ENCODE measurements at places on chromosomes 5 and 9. TPM values are rescaled to one million over a fixed set of nuclear protein-coding genes. Genes with fewer than 3 reads are reported as not detected.

GRCh38 chr5:116469631-116470030 is 105.0 kb downstream of the SEMA6A start:
- no peak for DNase-seq

GRCh38 chr9:109812818-109813281 is 32.9 kb downstream of the PALM2AKAP2 start:
- no peak for DNase-seq

DNA sequence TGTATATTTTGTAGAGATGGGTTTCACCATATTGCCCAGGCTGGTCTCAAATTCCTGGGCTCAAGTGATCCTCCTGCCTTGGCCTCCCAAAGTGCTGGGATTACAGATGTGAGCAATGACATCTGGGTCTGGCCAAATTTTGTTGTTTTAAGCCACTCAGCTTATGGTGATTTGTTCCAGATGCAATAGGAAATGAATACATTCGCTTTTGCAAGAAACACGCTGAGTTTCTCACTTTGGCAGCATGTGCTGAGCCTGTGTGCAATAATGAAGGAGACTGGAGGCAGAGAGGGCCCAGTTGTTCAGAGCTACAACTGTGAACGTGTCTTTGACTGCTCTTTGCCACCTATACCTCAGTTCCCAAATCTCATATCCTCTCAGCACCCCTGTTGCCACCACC is 56.4 kb downstream of the KIF4B start:
- DNase-seq, result no peak

DNA sequence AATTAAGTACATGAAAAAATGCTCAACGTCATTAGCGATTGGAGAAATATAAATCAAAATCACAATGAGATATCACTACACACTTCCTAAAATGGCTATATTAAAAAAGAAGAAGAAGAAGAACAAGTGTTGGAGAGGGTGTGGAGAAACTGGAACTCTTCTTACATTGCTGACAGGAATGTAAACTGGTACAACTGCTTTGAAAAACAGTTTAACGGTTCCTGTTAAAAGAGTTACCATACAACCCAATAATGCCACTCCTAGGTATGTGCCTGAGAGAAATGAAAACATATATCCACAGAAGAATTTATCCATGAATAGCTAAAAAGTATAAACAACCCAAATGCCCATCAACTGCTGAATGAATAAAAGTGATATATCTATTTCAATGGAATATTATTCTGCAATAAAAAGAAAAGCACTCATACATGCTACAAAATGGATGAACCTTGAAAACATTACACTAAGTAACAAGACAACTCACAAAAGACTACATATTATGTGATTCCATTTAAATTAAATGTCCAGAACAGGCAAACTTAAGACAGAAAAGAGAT is 9.0 kb downstream of the FEM1C start:
- DNase-seq, result no peak

DNA sequence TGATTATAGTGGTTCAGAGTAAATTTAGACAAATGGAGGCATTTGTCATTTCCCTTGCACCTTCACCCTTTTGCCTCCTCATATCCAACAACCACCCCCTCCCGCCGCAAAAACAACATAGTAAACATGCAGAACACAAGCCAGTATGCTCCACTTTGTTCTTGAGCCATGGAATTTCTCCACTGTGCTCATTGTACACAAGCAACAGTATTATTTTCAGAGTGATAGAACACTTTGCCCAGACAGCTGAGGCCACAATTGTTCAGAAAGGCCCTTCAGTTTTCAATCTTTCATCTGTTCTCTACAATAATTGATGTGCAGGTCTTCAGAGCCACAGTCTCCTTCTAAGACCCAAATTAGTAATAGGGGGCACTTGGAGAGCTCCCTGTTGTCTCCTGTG is 272.8 kb upstream of the SLC30A5 start:
- DNase-seq, result no peak

GRCh38 chr9:124384846-124385245 is 30.4 kb downstream of the PSMB7 start:
- no peak for DNase-seq

The CRHBP gene
- total RNA-seq, result 0.51 TPM

DNA sequence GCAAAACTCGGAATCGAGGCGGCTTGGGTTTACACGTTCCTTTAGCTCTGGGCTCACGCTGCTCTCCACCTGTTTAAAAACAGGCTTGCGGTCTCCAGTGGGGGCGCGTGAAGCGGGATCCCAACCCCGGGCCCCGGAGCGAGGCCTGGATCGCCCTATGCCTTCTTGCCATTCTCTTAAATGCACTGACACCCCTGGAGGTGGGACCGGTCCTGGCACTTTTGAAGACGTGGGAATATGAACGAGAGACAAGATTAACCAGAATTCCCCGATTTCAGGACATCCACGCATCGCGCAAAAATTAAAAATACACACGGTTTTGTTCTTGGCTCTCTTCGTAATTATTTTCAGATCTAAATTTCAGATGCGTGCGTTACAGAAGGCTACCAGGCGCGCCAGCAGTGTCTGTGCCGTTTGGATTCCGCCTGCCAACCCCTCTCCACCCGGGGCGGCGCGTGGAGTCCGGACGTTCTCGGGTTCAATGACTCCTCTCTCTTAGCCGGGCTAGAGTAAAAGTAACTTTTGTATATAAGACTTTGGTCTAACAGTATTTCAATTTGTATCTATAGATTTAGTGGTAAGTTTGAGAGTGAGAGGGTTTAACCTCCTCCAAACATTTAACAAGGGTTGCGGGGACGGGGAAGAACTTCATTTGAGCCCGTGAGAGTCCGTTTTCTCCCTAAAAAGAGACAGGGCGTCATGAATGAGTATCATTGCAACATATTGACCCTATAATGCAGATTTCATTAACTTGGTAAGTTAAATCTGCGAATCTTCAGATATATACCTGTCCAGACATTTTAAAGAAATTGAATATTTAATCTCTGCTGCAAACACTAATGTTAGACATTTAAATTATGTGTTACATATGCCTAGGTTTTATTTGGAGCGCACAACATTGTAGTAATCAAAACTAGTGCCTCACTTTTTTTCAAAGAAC is 3.8 kb downstream of the FOXD1 start:
- no peak for DNase-seq

DNA sequence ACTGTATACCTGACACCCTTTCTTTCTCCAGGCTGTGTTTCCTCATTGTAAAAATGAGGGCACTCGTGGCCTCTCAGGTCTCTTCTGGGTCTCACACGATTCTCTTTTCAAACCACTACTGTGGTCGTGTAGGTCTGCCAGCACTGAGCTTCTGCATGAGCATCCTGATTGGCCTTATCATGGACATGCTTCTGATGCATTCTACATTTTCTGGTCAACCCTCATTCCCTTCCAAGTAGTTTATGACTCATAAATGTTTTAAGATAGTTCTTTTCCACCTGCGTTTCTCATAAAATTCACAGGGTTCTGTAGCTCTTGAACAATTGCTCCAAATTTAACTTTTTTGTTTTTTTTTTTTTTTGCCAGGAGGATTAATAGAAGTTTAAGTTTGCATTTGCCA is 294.8 kb downstream of the KCTD16 start:
- DNase-seq, result no peak

DNA sequence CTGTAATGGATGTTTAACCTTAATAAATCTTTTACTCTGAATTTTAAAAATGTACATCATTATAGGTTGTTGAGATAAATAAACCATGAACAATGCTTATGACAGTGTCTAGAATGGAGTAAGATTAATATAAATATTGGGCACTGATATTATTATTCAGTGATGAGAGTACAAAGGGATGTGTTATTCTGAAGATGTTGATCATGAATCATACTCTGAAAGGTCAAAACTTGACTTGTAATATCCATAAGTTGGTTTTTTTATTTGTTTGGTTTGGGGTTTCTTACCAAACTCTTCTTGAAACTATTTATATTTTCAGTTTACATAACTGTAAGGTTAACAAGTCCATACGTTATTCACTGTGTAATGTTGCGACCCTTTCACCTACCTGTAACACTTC is 163.2 kb downstream of the MPDZ start:
- no peak for DNase-seq

The POU5F2 gene
- total RNA-seq, result 1.2 TPM

GRCh38 chr5:103475629-103476240 is 86.9 kb downstream of the NUDT12 start:
- DNase-seq, result peak; percentile 66

DNA sequence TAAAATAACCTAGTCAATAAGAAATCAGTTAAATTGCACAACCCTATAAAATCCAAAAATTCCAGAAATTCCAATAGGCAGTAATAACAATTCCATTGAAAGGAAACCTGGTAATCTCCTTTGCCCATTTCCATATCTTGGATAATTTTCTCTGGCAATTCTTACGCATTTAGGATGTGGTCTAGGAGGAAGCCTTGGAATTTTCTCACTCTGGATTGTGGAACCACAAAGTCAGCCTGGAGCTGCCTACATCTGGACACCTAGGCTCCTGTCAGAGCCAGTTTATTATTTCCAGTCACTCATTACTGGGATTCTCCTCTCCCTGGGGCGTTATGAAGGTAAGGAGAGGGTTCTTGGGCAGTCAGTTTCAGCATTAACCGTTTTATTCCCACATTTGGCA is 40.3 kb upstream of the GNE start:
- DNase-seq, result no peak

DNA sequence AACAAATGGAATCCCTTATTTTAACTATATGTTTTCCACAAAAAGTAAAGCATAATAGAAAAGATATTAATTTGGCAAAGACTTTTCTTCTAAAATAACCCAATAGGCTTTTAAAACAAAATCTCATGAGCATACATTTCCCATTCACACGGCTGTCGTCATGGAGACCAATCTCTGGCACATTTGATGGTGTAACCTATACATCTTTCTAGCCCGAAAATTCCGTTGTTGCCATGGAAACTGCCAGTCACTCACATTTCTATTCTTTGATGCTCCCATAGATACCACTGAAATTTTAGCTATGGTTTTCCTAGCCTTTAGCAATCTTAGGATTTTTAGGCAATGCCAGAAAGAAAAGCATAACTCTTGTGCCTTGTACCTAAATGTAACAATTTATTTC is 262.9 kb upstream of the TRPM3 start:
- DNase-seq, result no peak

GRCh38 chr5:1180096-1180495 is 21.3 kb upstream of the SLC6A19 start:
- no peak for DNase-seq

- DNase-seq, result peak; percentile 51
These were observed 516.9 kb upstream of the ZNF608 start for GRCh38 chr5:125263356-125263755.

DNA sequence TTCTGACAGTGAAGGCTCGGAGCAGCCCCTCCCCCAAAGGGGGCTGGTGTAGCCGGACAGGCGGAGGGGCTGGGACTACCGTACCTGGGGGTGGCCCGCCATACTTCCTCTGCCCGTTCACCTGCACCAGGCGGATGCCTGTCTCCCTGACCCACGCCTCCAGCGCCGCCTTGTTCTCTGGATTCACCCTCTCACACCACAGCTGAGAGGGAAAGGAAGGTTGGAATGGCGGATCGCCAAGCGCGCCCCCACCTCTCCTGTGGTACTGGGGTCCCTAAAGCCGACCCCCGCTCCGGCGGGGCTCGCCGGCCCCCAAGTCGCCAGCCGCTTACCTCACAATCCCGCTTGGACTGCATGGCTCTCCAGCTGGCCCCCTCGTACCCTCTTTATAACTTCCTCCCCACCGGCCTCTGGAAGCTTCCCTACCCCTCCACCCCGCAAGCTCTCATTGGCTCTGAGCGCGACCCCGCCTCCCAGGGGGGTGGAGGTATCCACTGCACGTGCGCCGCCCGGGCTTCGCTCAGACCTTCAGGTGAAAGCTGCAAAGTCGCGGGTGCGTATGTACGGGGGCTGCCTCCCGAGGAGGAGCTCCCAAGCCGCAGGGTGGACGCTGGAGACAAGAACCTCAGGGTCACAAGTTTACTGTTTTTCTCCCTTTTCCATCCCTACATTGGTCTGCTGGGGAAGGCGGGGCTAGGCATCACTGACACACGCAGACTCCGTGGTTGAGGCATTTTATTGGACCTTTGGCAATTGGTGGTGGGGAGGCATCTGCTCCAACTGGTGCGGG is at the start of gene DND1:
Gene DND1 (minus strand): TSS at position 390 of the 790 bp plus-strand sequence. CDS start 34 bp downstream, at position 356.
- no peak for DNase-seq

The C9 gene
- total RNA-seq, result 0.44 TPM

- DNase-seq, result peak; percentile 95
These were observed 65.0 kb upstream of the ANGPTL2 start for GRCh38 chr9:127187231-127187956.

- no peak for DNase-seq
These were observed 176.5 kb downstream of the SNX18 start for GRCh38 chr5:54693936-54694657.

GRCh38 chr5:9405196-9405754 is 140.6 kb downstream of the SEMA5A start:
- DNase-seq, result no peak

DNA sequence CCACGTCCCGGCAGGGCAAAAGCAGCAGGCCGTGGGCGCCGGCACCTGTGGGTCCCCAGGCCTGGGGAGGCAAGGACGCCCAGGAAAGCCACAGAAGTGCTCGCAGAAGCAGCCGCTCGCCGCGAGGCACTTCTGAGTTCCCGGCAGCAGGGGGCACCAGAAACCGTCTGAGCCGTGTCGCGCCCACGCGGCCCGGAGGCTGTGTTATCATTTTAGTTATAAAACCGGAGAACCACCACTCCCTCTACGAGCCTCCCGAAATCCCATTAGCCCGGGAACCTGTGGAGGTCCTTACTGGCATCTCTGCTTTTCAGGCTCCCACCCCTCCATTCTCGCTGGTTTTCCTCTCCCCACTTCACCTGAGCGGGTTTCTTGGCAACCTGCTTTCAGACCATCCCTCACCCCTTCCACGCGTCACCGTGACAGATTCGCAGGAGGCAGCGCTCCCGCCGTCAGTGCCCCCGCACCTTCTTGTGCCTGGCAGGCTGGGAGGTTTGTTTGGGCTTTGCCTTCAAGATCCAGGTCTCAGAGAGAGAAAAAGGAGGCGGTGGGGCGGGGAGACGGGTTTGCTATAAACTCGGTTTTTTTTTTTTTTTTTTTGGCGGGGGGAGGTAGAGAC is 2.3 kb downstream of the GDNF start:
- DNase-seq, result peak; percentile 57

The NUTM2F gene
- total RNA-seq, result not detected

- no peak for DNase-seq
These were observed 1.0 kb upstream of the PTCH1 start for GRCh38 chr9:95517559-95518425.

The GRIN1 gene
- total RNA-seq, result not detected

GRCh38 chr5:149054416-149054815 is 8.4 kb downstream of the SH3TC2 start:
- no peak for DNase-seq

The TMEM252 gene
- not detected for total RNA-seq

The C6 gene
- not detected for total RNA-seq

DNA sequence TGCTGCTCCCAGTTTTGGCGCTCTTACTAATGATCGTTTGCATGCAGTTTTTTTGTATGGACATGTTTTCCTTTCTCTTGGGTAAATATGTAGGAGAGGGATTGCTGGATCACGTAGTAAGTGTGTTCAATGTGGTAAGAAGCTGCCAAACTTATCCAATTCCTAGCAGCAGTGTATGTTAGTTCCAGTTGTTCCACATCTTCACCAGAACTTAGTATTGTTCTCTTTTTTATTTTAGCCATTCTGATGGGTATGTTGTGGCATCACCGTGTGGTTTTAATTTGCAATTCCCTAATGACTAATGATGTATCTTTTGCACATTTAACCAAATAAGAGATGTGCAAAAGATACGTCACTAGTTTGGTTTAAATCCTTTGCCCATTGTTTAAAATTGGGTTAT is 65.9 kb downstream of the IPPK start:
- no peak for DNase-seq

Measured in endothelial cell of umbilical vein (primary cell).